ENCODE measurements at places on chromosomes 3 and 15. TPM values are rescaled to one million over a fixed set of nuclear protein-coding genes. Genes with fewer than 3 reads are reported as not detected.
A peak's percentile ranks its signal among the peaks of the same experiment; 100 is the strongest.

DNA sequence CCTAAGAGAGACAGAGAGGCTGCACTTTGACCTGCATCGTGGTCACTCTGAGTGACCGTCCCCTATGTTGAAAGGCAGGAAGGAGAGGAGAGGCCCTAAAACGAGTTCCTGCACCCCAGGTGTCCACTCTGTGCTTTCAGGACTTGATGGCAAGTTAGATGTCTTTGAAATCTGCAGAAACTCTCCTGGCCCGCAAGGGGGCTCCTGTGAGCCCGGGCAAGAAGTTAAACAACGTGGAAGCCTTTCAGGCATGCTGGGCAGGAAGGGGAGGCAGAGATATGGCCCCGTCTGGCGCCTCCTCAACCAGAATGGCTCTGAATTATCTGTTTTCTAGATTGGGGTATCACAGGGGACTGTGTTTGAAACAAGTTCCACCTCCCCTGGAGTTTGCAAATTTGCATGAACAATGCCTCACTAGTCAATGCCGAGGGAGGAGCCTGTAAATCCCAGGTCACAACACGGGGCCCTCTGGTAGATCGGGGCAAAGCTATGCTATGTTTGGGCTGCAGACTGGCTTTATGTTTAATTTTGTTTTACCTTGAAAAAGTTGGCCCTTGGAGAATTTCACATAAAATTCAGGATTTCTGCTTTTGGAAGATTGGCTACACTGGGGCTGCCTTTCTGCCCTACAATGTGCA lies 9.8 kb downstream of the CTXND1 start:
- DNase-seq: no peak

DNA sequence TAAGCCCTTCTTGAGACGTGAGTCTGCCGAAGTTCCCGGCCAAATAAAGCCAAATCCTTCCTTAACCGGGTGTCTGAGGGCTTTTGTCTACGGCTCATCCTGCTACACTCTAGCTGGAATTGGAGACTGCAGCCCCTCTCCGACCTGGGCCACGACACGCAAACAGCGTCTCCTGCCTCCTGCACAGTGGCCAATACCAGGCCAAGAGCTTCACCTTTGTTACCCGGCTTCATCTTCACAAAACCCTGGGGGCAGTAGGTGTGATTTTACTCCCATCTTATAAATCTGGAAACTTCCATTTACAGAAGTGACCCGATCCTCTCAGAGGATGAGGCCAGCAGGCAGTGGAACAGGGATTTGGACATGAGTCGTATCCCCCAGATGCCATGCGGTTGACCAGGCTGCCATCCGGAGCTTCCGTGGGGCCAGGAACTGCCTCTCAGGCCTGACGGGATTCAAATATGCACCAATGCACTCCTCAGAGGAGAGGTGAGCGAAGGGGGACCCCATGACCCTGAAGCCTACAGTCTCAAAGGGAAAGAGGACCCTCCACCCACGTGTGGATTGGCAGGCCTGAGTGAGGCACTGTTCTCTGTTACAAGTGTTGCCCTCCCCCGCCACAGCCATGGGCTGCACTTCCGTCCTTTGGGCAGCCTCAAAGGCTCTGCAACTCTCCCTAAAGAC lies 53.2 kb upstream of the KLF13 start:
- DNase-seq: peak; percentile 69

DNA sequence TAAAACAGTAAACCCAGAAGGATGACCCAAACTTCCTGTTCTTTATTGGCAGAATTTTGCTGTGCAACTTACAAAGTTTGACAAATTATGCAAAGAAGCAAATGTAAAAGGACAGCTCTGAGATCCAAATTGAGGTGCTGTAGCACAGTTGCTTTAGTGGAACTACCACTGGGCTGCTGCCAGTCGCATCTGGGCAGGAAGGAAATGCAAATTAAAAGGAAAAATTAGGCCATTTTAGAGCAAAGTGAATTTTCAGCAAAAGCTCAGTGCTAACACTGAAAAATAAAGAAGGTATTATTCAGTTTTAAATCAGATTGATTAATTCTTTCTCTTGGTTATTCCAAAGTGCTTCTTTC lies 104.5 kb downstream of the ZMAT3 start:
- no peak for DNase-seq

GRCh38 chr15:100133001-100133400 lies 208.8 kb downstream of the ADAMTS17 start:
- DNase-seq: no peak

- no peak for DNase-seq
Observed at GRCh38 chr3:63343674-63344073, 65.6 kb downstream of the SYNPR start.

GRCh38 chr15:55784286-55784685 lies 41.3 kb upstream of the PRTG start:
- DNase-seq: no peak

DNA sequence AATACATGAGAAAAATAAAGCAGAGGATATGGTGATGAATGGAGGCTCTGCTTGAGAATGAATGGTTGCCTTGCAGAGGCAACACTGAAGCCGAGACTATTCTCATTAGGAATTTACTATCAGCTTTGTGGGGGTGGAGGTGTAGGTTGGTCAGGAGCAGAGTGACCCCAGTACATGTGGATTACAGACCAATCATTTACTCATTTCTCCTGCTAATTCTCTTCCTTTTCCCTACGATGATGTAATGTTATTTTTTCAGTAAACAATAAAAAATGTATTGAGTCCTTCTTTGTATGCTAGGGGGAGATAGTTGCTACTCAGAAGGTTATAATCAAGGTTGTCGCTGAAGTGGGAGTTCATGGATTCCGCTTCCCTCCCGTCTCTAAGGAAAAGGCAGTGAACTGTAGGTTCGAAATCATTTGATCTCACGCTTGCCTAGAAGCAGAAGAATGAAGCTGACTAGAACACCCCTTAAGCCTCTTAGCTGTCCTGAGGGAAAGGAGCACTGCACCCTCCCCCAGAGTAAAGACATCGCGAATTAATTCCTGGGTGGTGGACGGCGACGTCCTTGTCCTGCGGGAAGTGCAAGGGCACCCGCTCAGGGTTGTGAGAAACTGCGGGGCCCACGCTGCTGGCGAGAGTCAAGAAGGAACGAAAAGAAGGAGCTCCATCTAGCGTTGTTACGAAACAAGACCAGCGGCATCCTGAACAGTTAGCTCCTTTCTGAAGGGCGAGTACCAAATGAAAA lies 213.2 kb upstream of the PFN2 start:
- DNase-seq: peak; percentile 80

DNA sequence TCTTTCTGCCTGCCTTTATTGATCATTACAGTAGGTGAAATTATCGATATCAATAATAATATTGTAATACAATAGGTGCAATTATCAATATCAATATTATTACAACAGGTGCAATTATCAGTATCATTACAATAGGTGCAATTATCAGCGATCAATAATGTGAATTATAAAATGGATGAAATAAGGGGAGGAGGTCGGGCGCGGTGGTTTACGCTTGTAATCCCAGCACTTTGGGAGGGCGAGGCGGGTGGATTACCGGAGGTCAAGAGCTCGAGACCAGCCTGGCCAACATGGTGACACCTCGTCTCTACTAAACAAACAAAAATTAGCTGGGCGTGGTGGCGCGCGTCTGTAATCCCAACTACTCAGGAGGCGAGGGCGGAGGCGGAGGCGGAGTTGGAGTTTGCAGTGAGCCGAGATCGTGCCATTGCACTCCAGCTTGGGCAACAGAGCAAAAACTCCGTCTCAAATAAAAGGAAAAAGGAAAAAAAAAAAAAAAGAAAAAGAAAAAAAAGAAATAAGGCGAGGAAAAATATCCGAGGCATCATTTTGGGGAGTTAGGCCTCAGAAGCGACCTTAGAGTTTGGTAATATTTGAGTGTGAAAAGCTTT lies 611 bp upstream of the BNIP2 start:
- DNase-seq: peak; percentile 93

DNA sequence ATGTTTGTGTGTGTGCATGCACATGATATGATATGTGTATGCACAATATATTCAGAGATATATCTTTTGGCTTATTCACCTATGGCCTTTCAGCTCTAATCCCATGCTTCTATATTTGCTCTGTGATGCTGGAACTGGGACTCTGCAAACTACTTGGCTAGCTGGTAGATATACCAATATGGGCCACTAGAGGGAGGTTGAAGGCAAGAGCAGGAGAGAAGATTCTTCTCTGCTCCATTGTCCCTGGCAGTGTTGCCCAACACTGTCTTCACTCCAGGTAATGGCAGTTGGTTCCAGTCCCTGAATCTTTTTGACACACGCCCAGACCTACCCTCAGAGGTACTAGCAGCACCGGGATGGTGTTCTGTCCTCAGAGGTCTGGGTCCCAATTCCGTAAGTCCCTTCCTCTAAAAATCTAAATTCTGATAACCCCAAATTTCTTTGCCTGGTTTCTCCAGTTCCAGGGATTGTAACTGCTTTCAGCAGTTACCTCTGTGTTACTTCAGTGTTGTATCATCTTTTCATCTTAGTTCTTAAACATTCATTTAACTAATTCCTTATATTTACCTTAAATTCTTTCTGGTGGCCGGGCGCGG lies 44.7 kb downstream of the GTPBP8 start:
- DNase-seq: no peak

- DNase-seq: no peak
Observed at GRCh38 chr3:171936191-171936841, 93.2 kb downstream of the TMEM212 start.

DNA sequence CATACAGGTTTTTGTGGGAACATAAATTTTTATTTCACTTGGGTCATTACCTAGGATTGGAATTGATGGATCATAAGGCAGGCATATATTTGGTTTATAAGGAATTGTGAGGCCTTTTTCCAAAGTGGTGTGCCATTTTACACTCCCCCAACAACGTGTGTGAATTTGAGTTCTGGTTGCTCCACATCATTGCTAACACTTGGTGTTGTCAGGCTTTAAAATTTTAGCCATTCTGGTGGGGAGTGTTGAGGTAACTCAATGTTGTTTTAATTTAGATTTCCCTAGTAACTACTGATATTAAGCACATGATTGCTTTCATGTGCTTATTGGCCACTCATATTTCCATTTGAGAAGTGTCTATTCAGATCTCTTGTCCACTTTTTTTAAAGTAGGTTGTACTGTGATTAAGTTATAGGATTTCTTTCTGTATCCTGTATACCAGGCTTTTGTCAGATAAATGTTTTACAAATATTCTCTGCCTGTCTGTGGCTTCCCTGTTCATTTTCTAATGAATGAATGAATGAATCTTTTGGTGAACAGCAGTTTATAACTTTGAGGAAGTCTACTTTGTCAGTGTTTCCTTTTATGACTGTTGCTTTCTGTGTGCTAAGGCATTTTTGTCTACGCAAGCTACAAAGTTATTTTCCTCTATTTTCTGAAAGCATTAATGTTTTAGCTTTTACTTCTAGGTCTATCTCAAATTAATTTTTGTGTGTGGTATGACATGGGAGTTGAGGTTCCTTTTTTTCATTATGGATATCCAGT lies 17.9 kb upstream of the NR2C2 start:
- no peak for DNase-seq

GRCh38 chr15:70806992-70807712 lies 43.8 kb upstream of the UACA start:
- peak; percentile 78 for DNase-seq

GRCh38 chr15:85756411-85757072 lies 38.2 kb downstream of the KLHL25 start:
- DNase-seq: peak; percentile 51

GRCh38 chr3:48413086-48413485 lies 16.8 kb downstream of the PLXNB1 start:
- DNase-seq: no peak

DNA sequence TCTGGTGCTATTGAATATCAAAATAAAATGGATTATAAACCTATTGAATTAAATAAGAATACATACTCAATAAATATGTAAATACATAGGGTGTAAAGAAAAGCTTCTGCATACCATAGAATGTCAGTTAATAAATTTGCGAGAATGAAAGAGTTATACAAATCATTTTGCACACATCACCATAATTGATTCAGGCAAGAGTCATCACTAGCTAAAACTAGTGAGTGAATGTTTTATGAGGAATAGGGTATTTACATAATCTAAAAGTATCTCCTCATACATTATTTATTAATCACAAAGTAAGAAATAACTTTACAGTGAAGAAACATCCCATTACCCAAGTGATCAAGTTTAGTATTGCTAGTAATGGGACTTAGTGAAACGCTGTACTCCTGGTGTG lies 13.6 kb downstream of the EXOG start:
- no peak for DNase-seq

DNA sequence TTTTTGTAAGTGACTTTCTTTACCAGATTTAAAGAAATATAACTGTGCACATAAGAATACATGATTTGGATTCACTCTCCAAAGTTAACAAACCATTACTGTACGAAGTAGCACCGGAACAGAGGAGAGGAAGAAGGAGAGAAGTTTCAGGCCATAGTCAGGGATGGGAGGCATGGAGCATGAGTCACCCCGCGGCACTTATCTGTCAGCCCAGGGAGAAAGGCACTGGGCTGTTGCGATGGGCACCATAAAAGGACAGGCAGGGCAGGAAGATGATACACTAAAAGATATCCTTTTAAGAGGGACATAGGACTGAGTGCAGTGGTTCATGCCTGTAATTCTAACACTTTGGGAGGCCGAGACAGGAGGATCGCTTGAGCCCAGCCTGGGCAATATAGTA lies 37.0 kb downstream of the TTC23 start:
- no peak for DNase-seq

DNA sequence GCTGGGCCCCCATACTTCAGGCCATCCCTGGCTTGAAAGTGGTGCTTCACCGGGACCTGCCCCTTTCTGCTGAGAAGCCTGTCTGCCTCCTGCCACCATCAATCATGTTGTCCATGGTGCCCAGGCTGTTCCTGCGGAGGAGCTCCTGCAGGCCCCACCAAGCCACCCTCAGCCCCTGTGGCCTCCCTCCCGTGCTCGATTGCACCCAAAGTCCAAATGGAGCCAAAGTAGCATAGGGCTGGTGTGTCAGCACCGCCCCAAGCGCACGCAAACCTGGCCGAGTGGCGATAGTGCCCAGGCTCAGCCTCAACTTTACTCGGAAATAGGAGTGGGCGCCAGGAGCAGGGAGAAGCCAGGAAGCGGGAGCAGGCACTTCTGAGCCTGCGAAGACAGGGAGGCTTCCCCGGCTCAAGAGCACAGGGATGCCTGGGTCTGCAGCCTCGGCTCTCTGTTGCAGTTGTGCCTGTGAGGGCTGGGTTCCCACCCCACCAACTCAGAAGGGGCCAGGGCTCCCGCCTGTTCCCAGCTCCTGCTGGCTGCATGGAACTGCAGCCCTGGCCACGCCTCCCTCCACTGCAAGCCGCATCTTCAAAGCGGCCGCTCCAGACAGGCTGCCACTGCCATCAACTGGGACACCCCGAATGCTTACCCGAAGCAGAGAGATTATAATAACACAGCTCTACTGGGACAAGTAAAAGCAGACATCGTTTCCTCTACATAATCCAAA lies 203.0 kb downstream of the ARRDC4 start:
- DNase-seq: no peak

Gene MYL3
- total RNA-seq: 3.1 TPM

Gene SERINC4
- total RNA-seq: not detected

Gene ITIH1
- total RNA-seq: 0.65 TPM
